ENCODE measurements at places on chromosomes 13 and 19.

DNA sequence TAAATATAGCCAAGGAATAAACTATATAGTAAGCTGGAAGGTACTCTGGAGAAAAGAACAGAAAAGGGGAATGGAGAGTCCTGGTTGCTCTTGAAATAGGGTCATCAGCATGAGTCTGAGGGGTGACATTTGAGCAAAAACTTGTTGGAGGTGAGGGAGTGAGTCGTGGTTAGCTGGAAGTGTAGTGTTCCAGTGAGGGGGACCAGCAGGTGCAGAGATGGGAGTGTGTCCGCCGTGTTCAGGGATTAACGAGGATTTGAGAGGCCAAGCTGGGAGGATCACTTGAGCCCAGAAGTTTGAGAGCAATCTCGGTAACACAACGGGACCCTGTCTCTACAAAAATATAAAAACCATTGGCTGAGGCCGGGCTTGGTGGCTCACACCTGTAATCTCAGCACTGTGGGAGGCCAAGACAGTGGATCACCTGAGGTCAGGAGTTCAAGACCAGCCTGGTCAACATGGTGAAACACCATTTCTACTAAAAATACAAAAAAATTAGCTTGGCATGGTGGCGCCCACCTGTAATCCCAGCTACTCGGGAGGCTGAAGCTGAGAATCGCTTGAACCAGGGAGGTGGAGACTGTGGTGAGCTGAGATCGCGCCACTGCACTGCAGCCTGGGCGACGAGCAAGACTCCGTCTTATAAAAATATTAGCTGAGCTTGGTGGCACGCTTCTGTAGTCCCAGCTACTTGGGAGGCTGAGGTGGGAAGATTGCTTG, 1.1 kb downstream of the SUPT5H start:
- no peak for DNase-seq

GRCh38 chr13:48817166-48817802, 158.4 kb upstream of the FNDC3A start:
- no peak for DNase-seq

- no peak for DNase-seq
Observed at GRCh38 chr19:51462681-51463080, 4.4 kb upstream of the SIGLEC8 start.

DNA sequence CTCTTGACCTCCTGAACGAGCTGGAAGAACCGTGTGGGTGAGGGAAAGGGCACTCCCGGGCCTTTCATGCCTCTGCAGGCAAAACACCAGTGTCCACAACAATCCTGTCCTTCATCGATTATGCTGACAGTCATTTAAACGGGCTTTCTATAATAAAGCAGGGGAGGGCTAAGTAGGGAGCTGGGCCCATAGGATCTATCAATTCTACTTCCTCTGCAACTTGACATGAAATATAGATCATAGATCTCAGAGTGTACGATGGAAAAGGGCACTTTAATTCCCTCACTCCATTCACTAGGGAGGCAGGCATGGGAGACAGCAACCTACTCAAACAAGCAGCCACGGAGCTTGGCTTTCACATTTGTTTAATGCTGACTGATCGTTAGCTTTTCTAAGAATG, 55.8 kb upstream of the WASF3 start:
- DNase-seq: no peak

DNA sequence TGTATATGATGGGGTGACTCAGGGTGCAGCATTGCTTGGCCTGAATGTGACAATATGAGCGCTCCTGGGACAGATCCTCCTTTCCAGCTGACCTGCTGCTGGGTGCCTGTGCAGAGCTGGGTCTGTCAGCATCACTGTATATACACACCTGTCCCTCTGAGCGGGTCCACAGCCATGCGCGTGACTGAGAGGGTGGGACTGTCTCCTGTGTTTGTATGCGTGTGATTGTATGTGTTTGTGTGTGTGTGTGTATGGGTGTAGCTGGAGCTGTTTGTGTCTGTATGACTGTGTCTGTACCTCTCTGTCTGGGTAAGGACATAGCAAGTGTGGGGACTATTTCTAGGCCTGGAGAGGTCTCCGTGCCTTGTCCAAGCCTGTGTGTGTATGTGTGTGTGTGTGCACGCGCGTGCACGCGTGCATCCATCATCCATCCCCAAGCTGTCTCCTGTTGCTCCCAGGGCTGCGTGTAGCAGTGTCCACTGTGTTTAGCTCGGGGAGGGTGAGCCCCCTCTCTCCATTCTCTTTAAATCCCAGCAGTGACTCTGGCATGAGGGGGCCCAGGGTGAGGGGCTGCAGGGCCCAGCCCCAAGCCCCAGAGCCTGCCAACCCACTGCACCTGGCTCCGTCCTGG, 8.3 kb downstream of the IGLON5 start:
- no peak for DNase-seq

DNA sequence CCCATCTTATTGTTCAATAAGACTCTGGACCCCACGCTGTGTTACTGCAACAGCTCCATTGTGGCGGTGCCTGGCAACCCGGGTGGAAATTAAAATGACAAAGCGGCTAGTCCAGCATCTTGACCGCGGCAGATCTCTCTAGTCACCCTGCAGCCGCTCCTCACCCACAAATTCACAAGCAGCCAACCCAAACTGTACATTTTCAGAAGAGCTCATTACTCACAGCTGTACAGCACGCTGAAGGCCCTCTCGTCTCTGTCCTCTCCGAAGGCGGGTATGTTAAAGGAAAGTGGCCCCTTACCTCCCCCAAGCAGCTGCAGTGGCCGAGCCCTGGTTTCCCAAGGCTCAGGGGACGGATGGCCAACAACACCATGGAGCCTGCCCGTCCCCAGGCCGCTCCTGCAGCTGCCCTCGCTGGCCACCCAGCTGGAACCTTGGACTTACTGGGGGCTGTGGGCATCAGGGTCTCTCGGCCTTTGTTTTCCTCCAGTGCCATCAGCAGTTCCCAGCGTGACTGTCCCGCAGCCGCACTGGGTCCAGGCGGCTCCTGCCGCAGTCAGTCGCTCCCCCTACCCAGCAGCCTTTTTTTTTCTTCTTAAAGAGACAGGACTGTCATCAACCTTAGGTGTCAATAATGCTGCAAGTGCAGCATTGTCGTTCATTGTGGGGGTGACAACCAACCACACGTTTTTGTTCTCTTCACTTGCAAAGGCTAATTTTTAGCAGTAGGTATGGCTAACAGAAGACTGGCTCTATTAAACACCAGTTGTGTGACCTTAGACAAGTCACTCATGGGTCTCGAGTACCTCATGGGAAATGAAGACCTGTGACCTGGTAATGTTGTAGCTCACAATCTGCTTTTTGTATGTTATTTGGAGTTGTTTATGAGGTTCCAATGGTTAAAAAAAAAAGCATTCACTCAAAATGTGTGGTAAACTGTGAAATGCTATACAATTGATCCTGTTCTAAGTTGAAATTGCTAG, at the start of gene SACS:
Gene SACS (minus strand): TSS at position 532 of the 983 bp plus-strand sequence. CDS start 22,463 bp downstream, outside the sequence.
- no peak for DNase-seq

GRCh38 chr19:40249201-40249600, 22.7 kb upstream of the CCNP start:
- no peak for DNase-seq

DNA sequence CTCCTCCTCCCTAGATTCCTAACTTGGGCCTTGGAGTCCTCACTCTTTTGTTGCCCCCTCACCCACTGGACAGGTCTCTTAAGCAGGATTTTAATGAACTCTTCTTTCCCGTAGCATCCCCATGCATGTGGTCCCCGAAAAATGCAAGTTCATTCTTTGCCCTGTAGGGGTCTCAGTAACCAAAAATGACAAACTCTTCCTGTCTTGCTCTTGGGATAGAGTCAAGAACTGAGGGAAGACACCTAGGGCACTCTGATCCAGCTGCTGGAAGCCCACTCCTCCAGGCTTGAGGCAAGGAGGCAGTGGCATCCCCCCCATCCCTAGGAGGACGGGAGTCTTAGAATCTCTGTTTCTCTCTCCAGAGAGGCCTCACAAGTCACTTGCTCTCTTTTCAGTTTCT, 987.0 kb downstream of the DIAPH3 start:
- DNase-seq: no peak

DNA sequence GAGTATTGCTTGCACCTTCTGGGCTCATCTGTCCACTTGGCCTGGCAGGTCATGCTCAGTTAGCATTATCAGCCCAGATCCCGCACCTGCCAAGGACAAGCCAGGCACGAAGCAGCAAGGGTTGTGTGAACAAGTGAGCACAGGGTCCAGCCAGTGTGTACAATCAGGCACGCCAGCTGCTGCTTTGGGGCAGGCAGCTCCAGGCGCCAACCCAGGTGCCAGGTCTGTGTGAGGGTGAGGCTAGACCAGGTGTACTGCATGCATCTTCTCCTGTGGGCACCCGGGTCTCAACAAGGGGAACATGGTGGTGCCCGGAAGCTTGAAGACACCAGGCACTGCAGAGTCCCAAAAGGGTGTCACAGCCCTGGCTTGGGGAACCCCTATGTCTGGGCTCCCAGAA, 1446.8 kb downstream of the PCDH9 start:
- DNase-seq: no peak

GRCh38 chr19:45577111-45577905, 7.3 kb downstream of the OPA3 start:
- no peak for DNase-seq

Measured in CD4-positive, alpha-beta T cell treated with Interferon gamma for 1 hour (primary cell).